ENCODE measurements at places on chromosomes 4 and X. TPM values are rescaled to one million over a fixed set of nuclear protein-coding genes. Genes with fewer than 3 reads are reported as not detected.

DNA sequence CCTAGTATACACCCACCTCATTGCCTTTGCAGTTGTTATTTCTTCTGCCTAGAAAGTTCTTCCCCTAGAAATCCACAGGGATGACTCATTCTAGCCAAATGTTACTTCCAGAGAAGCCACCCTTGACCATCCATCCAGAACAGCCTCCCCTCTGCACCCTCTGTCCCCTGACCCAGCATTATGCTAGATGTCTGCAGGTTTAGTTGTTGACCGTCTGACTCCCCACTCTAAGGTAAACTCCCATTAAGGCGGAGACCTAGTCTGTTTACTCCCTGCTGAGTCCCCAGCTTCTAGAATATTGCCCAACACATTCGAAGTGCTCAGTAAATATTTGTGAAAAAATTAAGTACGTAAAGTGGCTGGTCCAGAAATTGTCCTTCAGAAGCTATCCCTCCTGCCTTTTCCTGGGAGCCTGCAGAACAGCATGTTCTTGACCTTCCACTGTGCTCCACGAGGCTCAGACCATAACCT is 11.0 kb downstream of the SRD5A3 start:
- no peak for DNase-seq

DNA sequence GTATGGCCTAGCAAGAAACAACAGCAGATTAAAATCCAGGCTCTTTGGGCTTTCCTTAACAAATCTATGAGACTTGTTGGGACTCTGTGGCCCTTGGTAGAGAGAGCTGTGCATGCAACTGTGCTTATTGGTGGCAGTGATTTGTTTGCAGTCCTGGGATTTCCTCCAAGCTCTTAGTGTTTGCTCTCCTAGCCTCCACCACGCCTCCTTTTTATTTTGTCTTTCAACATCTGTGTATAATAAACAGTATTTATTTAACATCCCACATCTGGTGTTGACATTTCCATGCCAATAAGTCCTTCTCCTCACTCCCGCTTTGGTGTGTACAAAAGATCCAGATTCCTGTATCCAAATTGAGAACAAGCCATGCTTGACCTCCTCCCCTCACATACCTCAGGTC is 3.1 kb downstream of the TNMD start:
- no peak for DNase-seq

GRCh38 chr4:99861120-99861905 is 32.9 kb downstream of the LAMTOR3 start:
- DNase-seq: no peak

DNA sequence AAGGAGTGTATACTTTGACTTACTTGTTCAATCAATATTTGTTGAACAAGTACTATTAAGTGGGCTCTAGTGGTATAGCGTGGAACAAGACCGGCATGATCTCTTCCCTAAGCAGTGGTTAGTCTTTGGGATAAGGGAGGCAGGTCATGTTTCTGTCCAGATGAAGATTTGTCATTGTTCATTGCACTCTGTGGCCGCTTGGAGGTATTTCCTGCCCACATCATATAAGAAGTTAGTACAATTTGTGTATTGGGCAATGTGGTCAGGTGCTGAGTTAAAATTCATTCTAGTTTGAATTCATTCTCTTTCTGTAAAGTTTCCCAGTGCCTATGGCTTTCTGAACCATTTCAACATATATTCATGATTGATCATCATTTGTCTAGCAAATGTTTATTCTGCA is 101.1 kb upstream of the SHISA3 start:
- no peak for DNase-seq

- DNase-seq: peak; percentile 54
Observed at GRCh38 chr4:139144161-139144859, 32.7 kb downstream of the ELF2 start.

- no peak for DNase-seq
Observed at GRCh38 chrX:140297273-140297672, 207.6 kb downstream of the SOX3 start.

DNA sequence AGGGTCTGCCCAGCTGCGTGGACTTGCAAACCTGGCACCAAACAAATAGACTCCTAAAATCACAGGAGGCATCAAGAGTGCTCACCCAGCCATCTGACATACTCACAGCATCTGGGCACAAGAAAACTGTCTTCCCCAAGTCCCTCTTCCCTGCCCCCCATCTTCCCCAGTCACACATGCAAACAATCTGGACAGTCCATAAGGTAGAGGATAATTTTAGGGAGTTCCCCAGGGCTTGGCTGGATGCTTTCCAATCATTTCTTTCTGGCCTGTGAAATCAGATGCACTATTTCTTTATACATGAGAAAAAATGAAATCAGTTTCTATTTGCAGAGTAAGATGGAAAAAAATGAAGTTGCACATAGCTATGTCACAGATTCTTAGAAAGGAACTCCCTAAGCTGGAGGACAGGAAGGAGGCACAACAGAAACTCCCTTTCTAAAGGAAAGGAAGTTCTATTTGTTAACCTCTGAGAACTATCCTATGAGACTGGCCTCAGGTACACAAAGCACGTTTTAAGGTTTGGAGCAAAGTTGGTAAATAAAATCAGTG is 342.3 kb downstream of the HNRNPD start:
- no peak for DNase-seq

DNA sequence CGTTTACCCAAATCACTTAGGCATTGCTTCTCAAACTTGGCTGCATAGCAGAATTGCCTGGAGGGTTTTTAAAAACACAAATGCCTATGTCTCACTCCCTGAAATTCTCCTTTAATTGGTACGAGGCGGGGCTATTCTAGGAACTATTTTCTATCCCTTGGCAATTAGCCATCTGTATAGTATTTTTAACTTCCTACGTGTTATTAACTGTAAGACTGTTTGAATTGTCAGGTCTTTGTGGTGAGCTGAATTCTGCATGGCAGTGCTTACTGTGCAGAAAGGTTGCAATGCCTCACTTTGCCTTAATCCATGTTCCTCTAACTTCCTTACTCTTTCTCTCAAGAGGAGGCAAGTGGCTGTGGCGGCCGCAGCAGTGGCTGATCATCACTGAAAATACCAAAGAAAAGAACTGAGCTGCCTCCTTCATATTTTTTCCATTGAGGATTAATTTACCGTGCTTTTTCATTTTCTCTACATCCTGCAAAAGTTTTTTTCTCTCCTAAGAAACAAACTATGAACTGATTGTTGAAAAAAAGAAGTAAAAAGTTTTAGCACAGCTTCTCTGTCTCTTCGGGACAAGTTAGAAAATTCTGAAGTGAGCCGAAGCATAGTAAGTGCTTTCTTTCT is at the start of gene SHROOM3:
Gene SHROOM3 (plus strand): TSS at position 329 of the 627 bp plus-strand sequence. CDS start 824 bp downstream, outside the sequence.
- no peak for DNase-seq

DNA sequence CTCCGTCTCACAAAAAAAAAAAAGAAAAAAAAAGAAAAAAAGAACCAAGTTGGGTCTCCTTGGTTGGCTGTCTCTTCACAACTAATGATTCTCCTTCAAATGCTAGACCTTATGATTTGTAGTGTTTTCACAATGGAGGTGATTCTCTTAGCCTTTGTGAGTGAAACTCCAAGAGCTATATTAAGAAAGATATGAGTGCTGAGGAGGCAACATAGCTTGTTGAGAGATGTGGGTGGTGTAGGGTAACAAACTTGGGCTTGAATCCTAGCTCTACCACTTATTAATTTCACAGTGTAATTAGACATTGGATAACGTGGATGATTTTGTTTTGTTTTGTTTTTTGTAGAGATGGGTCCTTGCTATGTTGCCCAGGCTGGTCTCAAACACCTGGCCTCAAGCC is 10.4 kb upstream of the SEPTIN11 start:
- DNase-seq: no peak

- peak; percentile 5 for DNase-seq
Observed at GRCh38 chr4:1489639-1489995, 83.4 kb upstream of the NKX1-1 start.

DNA sequence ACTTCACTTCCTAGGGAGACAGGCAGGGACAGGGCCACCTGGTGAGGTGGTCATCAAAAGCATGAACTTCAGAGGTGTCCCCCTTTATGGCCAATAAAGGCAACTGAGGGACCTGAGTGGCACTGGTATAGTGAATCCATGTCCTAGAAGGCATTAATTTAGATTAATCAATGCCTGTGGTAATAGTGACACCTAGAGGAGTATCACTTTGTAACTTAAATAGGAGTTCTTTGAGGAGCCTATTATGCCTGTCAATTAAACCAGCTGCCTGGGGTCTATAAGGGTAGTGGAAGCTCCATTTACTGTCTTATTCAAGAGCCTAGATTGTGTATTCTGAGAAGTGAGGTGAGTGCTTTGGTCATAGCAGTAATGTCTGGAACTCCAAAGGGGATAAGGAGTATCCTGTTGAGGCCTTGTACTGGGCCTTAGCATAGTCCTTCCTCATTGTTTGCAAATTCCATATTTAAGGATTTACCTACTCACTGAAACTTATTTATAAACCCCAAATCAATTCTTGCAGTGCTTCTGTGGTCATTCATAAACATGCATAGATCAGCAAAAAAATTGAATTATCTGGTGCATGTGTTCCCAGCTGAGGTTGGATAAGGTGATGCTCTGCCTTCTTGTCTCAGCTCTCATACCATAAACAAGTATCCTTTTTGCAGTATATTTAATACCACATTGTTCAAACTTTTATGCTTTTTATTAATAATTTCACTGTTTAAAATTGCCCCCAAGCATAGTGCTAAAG is 213.8 kb upstream of the RADX start:
- no peak for DNase-seq

DNA sequence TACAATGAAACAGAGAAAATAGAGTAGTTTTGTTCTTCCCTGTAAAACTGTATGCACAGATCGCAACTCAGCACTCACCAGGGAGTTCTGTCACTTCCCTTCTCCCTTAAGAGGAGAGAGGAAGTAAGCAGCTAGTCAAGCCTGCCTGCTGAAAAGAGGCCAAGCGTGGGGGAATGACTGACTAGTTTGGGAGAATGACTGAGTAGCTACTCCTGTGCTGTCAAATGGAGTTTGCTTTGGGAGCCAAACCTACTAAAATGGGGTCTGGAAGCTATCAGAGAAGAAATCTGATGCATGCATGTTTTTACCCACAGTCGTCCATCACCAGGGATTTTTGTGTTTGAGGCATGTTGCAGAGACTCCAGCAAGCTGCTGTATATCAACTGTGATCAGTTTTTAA is 54.6 kb upstream of the LHFPL1 start:
- peak; percentile 26 for DNase-seq

DNA sequence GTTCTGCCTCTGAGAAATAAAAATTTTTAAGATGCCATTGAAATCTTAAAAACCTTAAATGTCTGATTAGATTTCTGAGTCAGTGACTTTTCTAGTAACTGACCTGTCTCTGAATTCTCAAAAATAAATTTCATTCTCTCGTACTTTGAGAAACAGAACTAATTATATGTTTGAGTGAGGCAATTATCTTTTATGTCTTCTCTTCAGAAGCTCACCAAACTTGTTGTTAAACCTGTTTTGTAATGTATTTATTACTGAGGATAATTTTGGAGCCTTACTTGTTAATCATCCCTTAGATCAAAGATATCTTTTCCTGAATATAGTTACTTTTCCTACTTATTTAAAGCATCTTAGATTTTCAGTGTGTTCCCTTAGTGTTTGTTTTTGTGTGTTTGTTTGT is 64.5 kb upstream of the MMAA start:
- DNase-seq: no peak

- no peak for DNase-seq
Observed at GRCh38 chrX:49191574-49192011, 5.4 kb upstream of the PRICKLE3 start.

POU3F4 gene
- not detected for total RNA-seq

CCDC149 gene
- 13.2 TPM for total RNA-seq

CT55 gene
- total RNA-seq: not detected

DCAF12L1 gene
- total RNA-seq: not detected

RNF150 gene
- total RNA-seq: 57.1 TPM

VSIG1 gene
- not detected for total RNA-seq

HPRT1 gene
- total RNA-seq: 23.9 TPM

HNRNPDL gene
- 120 TPM for total RNA-seq

DNAAF6 gene
- total RNA-seq: not detected
